ENCODE measurements at places on chromosomes 16 and 17.

DNA sequence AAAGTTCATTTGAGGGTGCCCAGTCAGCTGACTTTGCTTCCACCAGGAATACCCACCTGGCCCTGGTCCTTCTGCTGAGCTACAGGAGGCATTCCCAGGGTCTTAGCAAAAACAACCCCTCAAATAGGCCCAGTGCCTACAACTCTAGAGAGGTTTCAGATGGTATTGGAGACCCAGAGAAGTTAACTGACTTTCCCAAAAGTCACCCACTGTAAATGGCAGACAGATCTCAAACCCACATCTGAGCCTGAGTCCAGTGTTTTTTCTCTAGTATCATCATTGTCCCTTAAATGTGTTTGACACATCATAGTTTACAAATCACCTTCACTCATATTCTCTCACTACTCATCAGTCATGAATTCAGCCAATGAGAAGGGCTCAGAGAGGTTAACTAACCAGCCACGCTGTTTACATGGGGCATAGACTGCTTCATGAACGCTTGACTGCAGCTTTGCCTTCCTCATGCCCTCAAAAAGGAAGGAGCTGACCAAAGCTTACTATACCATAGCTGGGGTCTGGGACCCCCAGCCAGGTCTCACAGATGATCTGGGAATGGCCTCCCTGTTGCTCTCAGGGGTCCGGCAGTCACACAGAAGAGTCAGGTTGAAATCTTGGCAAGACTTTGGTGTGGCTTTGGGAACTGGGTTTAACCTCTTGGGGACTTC is 3.7 kb downstream of the PHOSPHO1 start:
- no peak for DNase-seq

- DNase-seq: peak; percentile 97
Observed at GRCh38 chr17:40915199-40915661, 22.2 kb downstream of the KRT23 start.

GRCh38 chr17:5687646-5688045 is 103.3 kb upstream of the NLRP1 start:
- DNase-seq: no peak

GRCh38 chr16:66976746-66977145 is 11.6 kb upstream of the CES4A start:
- no peak for DNase-seq

DNA sequence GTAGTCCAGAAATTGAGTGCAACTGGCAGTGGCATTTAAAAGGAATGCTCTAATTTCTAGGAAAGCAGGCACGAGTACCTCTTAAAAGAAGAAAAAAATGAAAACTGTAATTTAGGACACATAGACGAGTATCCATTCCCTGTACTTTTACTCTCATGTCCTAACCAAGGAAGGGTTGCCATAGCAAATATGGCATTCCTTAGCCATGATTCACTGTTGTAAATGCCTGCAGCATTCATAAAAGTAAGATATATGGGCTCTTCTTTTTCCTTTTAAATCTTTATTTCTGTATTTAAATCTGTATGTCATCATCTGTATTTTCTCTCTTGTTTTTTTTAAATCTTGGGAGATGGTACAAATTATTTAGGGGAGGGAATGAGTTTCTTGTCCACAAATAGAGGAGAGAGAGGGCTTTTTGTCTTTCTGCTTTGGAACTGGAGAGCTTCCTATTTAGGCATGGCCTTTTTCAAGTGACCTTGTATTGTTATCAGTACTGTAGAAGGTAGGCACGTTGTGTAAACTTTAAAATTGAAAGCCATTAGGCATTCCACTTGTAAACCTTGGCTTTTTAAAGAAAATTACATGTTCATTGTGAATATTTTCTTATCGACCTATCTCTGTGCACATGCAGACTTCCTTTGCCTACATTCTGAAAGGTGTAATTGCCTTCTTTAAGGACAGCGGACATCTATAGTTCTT is 50.0 kb downstream of the TENT4B start:
- peak; percentile 92 for DNase-seq

DNA sequence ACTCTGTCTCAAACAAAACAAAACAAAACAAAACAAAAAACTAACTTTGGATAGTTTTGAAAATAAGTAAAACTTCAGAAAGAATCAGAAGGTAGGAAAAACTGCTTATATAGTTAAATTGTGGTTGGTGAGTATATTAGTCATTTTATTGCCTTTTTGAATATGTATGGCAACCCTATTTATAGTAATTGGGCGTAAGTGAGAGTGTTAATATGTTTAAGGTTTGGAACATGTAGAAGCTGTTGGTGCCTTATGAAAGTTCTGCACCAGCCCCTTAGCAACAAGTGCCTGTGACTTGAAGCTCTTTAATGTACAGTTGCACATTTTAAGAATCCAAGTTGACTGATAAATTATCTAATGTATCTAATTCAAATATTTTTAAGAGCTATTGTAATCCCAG is 47.4 kb upstream of the ABCC11 start:
- DNase-seq: no peak

DNA sequence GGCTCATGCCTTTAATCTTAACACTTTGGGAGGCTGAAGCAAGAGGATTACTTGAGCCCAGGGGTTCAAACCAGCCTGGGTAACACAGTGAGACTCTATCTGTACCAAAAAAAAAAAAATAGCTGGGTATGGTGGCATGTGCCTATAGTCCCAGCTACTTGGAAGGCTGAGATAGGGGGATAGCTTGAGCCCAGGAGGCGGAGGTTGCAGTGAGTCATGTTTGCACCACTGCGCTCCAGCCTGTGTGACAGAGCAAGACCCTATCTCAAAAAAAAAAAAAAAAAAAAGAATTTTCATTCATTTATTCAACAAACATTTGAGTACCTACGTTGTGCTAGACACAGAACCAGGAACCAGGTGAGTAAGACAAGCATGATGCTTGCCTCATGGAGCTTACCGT is 73.6 kb upstream of the MRTFB start:
- DNase-seq: no peak

DNA sequence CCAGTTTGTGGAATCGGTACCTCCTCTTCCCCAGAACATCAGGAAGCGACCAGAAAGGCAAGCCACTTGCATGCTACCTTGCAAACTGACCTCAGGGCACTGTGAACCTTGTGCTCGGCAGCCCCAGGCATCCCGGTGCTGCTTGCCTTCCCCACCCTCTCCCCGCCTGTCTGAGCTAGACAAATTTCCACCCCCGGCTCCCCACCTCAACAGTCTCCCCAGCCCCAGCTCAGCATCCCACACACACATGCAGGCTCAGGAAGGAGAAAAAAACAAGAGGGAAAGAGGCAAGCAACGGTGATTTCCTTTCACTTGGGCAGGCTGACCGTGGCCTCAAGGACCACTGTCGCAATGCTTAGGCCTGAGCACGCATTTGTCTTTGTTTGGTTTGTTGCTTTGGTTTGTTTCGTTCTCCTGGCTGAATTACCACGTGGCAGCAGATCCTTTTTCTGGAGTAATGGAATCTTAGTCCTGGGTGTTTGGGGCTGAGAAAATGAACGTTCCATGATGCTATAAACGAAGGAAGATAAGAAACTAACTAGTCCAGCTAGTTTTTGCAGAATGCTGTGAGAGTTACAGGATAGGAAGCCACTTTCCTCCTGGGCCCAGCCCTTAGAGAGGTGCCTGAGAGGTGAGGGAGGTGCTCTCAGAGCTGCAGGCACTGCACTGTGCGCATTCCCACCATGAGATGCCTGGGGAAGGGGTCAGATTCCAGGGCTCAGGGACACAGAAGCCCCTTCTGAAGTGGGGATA is 27.9 kb downstream of the SDK2 start:
- no peak for DNase-seq

DNA sequence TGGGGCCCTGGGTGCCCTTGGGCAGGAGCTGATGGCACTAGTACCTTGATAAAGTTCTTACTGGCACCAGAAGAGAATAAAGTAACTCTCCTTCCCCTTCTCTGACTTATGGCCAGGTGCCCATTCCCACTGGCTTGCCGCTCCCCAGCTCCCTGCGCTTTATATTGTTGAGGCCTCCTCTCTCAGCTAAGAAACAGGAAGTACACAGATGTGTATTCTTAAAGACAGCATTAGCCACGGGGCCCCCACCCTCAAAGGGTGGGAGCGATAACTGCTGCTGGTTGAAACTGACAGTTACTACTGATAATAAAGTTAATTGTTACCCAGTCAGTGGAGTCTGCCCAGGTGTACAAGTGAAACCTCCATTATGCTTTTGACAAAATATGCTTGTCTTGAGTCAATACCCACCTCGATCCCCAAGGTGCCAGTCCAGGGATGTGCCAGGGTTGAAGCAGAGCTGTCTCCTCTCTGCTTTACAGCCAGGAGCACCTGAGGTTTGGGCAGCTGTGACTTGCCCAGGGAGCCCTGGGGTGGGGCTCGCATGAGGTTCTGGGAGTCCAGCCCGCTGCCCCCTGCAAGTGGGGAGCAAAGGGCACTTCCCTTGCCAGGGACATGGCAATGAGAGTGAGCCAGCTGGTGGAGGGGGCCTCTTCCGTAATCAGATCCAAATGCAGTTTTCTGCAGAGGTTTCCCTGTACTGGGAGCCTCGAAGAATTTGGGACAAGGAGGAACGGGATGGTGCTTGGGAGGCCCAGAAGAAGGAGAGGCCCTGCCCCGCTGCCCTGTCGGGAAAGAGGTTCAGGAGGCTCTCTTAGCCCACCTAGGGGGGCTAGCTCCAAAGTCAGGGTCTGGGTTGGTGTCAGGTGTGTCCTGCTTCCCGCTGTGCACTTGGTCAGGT is 5.4 kb upstream of the CLDN9 start:
- no peak for DNase-seq

Measured in EL (cell line).